GM12865 (cell line): ENCODE measurements at places on chromosomes 13 and 19.

DNA sequence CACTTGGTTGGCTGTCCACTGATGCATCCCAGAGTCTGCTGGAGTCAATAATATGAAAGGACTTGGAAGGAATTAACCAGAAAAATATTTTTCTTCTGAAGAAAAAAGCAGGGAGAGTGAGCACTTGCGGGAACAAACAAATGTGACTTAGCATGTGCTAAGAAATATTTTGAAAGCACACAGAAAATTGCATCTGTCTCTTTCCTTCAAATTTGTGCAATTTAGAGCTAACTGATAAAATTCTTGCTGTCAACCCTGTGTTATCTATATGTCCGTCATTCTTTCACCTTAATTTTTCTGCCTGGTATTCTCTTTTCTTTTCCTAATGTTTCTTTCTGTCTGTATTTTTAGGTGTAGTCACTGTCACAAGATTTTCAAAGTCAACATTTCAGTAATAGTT, 852.6 kb downstream of the PCDH9 start:
- DNase-seq = no peak

DNA sequence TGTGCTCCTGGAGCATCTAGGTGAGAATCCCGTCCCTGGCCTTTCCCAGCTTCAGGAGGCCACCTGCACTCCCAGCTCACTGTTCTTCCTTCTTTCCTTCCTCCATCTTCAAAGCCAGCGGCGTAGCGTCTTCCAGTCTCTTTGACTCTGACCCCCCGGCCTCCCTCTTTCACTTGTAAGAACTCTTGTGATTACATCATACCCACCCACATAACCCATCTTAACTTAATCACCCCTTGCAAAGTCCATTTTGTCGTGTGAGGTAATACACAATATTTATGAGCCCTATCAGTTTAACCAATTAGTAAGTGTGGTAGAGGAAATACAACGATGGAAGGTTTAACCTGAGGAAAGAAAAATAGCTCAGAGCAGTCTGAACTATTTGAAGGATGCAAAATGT, 4.6 kb upstream of the CDC16 start:
- no peak for DNase-seq

DNA sequence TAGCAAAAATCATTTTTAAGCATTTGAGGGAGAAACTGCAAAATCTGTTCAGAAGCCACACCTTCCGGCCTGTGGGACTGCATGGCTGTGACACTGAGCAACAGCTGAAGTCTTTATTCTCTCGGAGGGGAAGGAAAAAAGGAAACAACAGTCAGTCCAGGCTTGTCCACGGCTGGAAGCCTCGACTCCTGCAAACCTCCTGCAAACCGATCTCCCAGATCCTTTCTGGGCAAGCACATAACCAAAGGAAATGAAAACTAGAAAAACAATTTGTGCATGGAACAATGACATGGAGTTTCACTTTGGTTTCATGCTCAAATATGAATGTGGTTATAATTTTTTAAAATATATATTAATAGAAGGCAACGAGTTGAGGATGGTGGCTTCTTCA, 1.0 kb downstream of the COL4A1 start:
- DNase-seq = no peak

DNA sequence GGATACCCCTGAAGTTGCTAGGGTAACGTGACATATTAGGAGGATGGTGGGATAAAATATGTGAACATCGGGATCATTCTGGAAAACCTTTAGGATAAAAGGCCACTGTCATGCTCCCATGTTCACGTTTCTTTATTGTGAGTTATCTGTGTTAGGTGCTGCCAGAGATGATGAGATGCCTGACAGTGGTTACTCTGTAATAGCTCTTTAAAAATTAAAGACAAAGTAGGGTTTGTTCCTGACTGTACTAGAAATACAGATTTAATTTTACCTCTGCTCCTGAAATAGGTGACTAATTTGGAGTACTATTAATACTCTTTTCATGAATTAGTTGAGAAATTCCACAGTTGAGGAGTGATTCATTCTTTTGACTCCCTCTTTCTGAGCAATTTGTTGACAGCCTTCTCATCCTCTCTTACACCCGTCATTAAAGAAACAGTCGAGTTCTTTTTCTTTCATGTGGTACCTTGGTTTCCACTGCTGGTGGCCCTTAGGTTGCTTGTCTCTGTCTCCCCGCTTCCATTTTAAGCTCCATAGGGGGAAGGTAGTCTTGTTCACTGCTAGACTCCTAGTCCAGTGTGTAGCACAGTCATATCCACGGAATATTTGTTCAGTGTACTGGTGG, 28.4 kb downstream of the SAE1 start:
- DNase-seq = no peak

GRCh38 chr13:43126420-43126819, 103.0 kb downstream of the DNAJC15 start:
- peak; percentile 10 for DNase-seq

DNA sequence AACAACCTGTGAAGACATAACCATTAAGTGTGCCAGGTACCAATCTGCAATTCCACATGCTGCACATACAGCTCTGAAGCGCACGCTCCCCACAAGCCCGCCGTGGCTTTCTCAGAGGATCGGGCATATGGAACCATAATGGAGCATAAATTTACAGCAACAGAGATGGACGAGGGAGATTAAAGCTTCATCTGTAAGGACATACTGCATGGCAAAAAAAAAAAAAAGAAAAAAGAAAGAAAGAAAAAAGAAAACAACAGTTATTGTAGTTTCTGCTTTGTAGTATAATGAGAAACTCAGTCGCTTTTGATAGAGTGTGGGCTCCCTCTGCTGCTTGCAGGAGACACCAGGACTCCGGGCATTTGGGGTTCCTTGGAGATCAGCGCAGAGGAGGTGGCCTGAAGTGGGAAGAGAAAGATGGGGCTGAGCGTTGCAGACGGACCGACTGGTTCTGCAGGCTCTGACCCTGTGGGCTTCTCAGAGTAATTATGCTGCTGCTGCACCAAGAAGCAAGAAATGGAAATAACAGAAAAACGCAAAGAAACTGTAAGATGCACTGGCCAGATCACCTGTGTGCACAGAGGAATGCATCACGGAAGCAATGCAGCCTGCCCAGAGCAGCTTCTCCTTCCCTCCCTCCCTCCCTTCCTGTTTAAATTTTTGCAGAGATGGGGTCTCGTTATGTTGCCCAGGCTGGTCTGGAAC, 10.8 kb upstream of the PDCD5 start:
- DNase-seq = peak; percentile 63

DNA sequence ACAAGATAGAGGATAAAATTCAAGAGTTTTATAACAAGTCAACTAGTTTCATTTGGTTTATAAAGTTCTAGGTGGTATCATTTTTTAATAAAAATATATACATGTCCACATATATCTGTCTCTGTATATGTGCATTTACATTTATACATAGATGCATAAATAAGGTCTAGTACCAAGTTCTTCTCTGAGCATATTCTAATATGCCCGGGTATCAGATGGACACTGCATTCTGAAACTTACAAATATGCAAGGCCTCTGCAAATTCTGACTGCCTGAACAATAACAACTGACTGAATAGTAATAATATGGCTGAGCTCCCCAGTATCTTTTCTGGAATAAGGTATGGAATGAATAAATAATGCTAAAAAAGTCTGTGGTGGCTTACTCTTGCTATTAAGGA, 304.8 kb downstream of the KLF12 start:
- DNase-seq = no peak

DNA sequence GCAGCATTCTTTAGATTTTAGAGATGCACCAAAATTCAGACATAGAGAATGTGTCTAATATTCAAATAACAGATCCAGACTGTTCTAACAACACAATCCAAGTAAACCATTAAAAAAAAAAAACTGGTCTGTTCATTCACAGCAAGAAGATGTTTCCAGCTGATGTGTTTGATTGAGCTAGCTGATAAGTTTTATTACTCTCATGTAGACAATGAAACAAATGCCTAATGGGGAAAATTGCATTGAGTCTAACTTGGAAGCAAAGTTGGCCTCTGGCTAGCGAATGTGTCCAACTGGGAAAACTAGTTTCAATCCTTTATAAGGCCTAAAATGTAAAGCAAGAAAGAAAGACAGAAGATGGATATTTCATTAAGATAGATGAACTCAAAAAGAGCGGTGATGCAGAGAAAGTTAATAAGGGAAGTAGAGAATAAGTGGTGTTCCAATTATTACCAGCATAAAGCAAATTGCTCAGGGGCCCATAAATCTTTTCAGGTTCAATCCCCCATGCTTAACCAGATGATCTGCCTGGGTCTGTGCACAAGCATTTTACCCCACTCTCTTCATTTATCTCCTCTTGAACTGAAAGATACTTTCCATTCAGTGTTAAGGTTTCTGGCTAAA, 54.2 kb downstream of the PCDH9 start:
- no peak for DNase-seq

GRCh38 chr13:110413016-110413675, 106.1 kb downstream of the COL4A2 start:
- no peak for DNase-seq
